SJCRH30 (cell line): ENCODE measurements at places on chromosomes 11 and 22.

GRCh38 chr22:44127356-44127755 is 53.4 kb upstream of the PARVG start:
- no peak for DNase-seq

DNA sequence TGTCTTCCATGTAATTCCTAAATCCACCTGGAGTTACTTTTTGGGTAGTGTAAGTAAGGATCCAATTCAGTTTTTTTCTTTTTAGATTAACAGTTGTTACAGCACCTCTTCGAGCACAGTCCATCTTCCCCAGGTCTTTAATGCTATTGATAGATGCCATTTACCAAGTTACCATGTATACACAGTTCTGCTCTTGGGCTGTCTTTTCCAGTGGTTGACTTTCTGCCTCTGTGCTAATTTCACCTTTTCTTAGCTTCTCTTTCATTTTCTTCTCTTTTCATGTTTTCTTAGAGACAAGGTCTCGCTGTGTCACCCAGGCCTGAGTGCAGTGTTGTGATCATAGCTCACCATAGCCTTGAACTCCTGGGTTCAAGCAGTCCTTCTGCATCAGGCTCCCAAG is 12.0 kb downstream of the ATXN10 start:
- no peak for DNase-seq

DNA sequence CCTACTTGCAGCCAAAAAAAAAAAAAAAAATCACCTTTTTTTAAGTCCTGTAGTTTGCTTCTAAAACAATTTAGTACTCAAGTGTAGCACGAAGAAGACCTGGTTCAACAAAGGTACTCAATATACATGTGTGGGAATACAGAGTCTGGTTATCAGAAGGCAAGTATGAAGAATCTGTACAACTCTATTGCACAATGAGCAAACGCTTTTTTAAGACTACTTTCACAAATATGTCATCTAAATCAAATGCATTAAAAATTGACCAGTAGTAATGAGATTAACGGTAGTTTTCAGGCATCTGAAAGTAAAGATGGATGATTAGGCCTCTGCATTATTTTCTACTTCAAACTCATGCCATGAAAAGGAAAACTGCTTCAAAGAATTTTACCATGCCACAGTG is 9.5 kb downstream of the CHORDC1 start:
- no peak for DNase-seq

GRCh38 chr11:106076171-106076918 is 802 bp downstream of the KBTBD3 start:
- DNase-seq, result no peak

- DNase-seq, result peak; percentile 19
These were observed 41.6 kb downstream of the USP35 start for GRCh38 chr11:78230161-78230877.

GRCh38 chr11:30956751-30957150 is 370.6 kb upstream of the MPPED2 start:
- DNase-seq, result no peak

GRCh38 chr11:44733877-44734276 is 7.1 kb downstream of the TSPAN18 start:
- DNase-seq, result peak; percentile 28

GRCh38 chr22:29292379-29292778 is 14.1 kb upstream of the GAS2L1 start:
- no peak for DNase-seq

- no peak for DNase-seq
These were observed 30.0 kb downstream of the KIAA1671 start for GRCh38 chr22:24982301-24983056.

DNA sequence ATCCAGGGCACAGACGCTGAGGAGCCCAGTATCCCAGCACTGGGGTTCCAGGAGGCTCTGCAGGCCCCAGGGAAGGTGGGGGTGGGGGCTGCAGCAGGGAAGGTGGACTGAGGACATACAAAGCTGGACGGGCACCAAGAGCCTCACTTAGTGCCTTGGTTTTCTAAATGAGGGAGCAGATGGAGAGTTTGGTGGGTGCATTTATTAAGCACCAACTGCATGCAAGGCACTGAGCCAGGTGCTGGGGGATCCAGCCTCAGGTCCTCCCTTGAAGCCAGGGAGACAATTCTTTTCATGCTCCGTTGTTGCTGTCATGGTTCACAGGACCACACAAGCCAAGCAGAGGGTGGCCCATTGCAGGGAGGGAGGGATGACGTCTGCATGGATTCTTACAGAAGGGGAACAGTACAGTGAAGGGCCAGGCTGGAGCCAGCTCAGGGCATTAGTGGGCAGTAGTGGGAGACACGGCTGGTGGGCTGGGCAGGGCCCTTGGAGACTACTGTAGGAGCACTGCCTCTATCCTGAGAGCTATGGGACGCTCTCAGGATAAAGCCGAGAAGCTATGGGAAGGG is 65.0 kb downstream of the MACROD1 start:
- DNase-seq, result no peak

DNA sequence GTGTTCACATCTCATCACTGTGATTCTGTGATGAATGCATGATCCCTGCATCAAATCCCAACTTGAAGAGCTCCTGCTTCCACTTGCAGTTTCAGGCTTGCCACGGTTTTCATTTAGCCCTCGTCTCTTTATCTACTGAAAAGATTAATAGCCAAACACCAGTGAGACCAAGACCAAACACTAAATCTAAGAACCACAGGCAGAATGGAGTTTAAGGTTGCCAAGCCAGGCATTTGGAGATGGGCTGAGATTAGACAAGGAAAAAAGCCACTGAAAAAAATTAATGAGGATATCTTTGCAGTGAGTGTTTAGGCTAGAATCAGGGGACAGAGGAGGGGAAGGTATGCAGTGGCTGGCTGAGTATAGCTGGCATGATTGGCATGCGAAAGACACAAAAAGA is 227.2 kb upstream of the BLID start:
- no peak for DNase-seq

GRCh38 chr11:11608783-11609232 is 13.0 kb downstream of the GALNT18 start:
- peak; percentile 29 for DNase-seq

- no peak for DNase-seq
These were observed 12.0 kb downstream of the ALG12 start for GRCh38 chr22:49906071-49906798.

DNA sequence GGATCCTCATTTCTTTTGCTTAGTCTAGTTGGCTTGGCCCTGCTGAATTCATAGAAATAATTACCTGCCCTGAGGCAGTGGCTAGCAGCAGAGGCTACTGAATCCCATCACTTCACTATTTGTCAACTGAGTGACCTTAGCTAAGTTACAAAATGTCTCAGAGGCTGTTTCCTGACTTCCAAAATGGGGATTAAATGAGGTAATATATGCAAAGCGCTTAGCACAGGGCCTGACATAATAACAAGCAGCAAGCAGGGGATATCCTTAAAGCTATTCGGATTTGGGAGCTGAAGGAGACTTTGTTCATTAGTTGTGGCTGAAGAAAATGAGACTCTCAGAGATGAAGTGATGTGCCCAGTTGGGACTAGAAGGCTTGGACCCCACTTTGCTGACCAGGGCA is 2.8 kb downstream of the NRGN start:
- DNase-seq, result no peak

DNA sequence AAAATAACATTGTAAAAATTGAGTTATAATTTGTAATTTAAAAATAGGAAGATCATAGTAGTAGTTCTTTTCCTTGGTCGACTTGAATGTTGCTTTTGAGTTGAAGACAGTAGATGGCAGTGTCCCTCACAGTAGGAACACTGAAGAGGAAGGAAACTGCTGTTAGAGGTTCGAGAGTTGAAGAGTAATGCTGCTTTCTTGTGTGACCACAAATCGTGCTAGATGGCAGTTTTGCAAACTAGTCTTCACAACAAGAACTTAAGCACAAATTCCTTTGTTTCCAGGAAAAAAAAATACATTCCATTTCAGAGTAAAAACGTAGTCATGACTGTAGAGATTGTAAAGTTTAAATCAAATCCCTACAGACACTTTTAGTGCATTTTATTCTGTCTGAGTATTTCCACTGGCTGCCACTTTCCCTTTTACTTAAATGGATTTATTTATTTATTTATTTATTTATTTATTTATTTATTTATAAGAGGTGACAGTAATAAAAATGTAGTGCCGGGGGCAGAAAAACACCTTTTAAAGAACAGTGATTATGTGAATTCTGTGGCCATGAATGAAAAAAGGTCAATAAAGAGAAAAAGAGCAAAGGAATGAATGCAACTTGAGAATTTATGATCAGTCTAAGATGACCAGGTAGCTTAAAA is 54.6 kb downstream of the SPECC1L start:
- DNase-seq, result peak; percentile 11

GRCh38 chr11:26843539-26843938 is 121.7 kb upstream of the SLC5A12 start:
- no peak for DNase-seq

GRCh38 chr11:95092549-95093324 is 3.1 kb downstream of the ENDOD1 start:
- no peak for DNase-seq
